Cerebellar nuclear complex (tissue), 1 donor: ENCODE measurements at places on chromosomes 12 and 14.

GRCh38 chr12:61111218-61111617 lies 1149.0 kb upstream of the USP15 start:
- DNase-seq, result no peak

DNA sequence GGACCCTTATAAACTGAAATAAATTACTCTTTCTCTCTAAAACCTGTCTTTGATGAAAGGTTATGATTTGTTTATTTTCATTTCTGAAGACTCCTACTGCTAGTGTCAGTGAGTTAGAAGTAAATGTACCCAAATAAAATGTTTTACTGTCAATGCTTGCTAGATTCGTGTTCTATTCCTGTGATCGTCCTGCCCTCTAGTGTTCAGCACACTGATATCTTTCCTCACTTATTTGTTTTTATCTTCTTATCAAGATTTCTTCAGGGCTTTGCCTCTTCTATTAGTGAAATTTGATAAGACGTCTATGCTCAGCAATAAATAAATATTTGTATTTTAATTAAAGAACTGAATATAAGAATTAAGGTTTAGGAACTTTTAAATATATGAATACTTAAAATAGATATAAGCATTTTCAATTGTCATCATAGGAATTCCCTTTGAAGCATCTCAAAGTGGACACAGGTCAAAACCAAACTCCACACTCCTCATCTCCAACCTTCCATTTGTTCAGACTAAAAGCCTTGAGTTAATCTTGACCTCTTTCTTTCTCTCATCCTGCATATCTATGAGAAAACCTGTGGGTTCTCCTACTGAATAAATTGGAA lies 75.8 kb downstream of the C12orf50 start:
- no peak for DNase-seq

- DNase-seq, result no peak
Measured at GRCh38 chr12:10721651-10722501, 1.2 kb downstream of the YBX3 start.

GRCh38 chr12:116599285-116600136 lies 40.3 kb downstream of the MAP1LC3B2 start:
- DNase-seq, result peak; percentile 27

- DNase-seq, result no peak
Measured at GRCh38 chr12:70267550-70267949, 24.3 kb downstream of the CNOT2 start.

DNA sequence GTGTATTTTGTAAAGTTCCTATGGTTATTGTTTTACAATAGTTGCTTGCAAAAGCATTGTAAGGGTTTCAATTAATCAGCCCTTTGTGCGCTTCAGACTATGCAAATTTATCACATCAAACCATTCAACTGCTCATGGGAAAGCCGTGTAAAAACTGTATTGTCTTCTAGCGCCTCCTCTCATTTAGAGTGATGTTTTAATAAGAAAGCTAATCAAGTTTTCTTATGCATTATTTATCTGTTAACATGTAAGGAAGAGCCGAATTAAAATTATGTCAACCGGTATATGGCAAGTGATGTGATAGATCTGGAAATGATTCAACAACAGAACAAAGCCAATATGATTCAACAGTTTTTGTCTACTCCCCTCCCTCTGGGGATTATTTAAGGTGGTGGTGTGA lies 92.5 kb upstream of the RFX4 start:
- no peak for DNase-seq

DNA sequence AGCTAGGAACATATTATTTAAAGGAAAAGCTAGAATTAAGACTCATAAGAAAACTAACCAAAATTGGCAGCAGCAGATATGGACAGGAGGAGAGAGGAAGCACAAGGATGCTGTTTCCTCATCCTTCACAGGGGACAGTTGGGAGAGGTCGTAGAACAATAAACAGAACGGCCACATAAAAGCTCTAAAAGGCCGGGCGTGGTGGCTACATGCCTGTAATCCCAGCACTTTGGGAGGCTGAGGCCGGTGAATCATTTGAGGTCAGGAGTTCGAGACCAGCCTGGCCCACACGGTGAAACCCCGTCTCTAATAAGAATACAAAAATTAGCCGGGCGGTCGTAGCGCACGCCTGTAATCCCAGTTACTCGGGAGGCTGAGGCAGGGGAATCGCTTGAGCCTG lies 10.5 kb downstream of the TCL1B start:
- DNase-seq, result no peak

- DNase-seq, result no peak
Measured at GRCh38 chr14:73722581-73722980, 8.4 kb upstream of the PNMA1 start.

GRCh38 chr12:87861791-87862190 lies 167.4 kb downstream of the C12orf50 start:
- DNase-seq, result no peak

- no peak for DNase-seq
Measured at GRCh38 chr12:38961683-38962082, 56.3 kb upstream of the CPNE8 start.

DNA sequence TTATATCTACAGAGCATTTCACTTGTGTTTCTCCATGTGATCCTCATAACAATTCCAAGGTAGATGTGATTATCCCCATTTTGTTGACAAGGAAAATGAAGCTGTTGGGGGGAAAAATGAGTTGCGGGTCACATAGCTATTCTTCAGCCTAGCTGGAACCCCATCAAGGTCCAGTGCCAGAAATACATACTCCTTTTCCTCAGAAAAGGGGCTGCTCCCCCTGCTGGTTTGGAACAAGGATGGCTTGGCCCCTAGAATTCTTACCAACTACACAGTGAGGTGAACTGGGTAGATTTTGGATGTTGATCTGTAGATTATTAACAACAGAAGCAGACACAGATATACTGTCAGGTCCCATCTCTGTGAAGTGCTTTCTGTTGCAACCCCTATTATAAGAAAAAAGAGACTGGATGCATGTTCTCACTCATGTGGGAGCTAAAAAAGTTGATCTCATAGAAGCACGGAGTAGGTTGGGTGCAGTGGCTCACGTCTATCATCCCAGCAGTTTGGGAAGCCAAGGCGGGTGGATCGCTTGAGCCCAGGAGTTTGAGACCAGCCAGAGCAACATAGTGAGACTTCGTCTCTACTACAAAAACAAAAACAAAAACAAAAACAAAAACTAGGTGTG lies 8.9 kb downstream of the IKZF4 start:
- no peak for DNase-seq

DNA sequence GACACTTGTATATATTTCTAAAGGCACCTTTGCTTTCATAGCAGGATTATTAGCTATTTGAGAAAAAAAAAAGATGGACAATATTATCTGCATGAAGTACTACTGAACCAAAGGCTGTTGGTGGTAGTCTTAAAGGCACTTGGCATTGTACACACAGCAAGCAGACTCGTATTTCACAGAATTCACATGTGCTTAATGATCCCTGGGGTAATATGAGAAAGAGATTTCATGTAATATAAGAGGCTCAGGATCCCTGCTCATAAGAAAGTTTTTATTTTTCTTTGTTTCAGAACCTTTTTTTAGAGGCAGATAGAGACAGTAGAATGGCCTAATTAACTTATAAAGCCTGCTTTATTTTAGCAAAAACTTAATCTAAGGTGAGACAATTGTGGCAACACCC lies 59.5 kb downstream of the SYNE2 start:
- DNase-seq, result no peak

DNA sequence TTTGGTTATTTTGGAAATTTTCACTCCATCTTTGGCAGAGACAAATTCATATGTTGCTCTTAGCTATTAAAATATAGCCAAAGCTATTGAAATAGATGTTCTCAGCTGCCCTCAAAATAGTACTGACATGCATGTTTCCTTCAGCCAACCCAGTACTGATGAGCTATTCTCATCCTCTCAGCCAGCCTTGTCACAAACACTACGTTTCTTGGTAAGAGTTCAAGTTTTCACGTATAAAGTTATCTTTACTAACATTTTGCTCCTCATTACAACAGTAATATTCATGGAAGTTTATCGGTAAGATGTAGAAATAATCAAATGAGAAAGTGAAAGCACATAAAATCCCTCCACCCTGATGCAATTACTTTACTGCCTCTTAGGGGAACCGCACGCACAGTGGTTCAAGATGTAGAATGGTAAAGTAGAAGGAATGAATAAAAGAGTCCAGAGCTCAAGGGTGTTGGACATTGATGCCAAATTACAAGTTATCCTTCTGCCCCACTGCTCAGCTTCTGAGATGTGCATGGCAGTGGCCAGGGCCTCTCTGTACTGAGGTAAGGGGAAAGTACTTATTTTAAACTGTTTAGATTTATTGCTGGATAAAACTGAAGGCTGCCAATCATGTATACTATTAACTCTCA lies 20.7 kb downstream of the GCH1 start:
- no peak for DNase-seq

DNA sequence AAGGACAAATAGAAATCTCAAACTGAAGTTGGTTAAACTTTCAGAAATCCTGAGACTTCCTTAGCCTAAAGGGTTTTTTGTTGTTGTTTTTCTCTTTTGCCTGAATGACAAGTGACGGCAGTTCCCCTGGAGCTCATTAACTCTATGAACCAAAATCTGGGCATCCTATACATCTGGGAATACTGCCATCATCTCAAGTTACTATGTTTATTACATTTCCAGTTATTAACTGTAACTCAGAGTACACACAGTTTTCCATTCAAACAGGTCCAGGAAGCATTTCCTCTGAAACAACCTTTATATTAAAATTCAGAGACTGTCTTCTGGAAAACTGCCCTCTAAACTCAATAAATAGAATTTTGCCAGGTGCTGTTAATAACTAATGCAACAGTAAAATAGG lies 55.6 kb upstream of the CDKL1 start:
- DNase-seq, result no peak
